ENCODE measurements at places on chromosomes 4 and X. TPM values are rescaled to one million over a fixed set of nuclear protein-coding genes. Genes with fewer than 3 reads are reported as not detected.

Gene ASMT
- total RNA-seq: not detected

DNA sequence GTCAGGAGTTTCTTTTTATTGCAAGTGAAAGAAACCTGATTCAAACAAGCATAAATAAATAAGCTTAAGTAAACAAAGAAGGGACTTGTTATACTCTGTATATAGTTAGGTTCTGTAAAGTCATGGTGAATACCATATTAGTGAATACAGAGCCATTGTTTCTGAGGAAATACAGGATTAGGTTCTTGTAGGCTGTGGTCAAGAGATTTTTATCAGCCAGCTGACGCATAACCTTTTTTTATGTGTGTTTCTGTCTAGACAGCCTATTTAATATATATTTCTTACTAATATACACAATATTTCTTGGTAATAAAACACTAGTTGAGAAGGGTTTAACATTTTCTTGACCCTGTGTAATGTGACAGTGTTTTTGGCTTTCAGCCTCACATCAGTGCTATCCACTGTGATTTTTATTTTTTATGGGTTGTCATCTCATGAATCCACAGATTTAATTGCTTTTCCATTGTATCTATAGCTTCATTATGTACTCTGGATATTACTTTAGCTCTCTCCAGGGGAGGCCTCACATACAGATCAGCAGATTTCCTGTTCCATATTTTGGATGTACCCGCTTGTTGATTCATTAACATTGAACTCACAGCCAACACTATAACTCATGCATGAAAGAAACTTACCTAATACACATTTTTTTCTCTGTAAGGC lies 8.0 kb downstream of the HERC3 start:
- DNase-seq: no peak

- no peak for DNase-seq
These were observed 23.3 kb downstream of the AMER1 start for GRCh38 chrX:64182208-64182607.

GRCh38 chr4:1446502-1447386 lies 40.5 kb upstream of the NKX1-1 start:
- no peak for DNase-seq

- DNase-seq: no peak
These were observed 429.1 kb upstream of the INTU start for GRCh38 chr4:127203562-127204200.

- DNase-seq: no peak
These were observed 69.8 kb downstream of the SHROOM3 start for GRCh38 chr4:76504613-76505465.

DNA sequence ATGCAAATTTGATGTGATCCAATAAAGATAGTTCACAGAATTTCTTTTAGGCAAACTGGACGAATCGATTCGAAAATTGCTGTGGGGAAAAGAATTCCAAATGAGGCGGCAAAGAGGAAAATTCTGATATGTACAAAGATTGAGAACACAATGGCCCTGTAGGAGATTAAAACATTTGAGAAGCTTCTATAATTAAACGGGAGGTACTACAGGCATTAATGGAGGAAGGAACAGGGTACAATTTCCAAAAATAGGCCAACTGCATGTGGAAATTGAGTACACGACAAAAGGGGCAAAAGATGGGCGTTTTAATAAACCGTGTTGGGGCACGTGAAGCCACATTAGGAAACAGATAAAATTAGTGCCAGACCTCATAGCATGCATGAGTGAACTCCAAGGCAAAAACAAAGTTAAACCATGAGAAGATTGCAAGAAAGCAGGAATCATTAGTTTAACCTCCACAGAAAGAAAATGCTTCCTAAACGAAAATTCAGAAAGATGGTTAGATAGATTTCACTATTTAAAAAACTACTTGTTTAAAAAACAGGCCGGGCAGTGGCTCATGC lies 68.4 kb downstream of the DHRSX start:
- DNase-seq: no peak

DNA sequence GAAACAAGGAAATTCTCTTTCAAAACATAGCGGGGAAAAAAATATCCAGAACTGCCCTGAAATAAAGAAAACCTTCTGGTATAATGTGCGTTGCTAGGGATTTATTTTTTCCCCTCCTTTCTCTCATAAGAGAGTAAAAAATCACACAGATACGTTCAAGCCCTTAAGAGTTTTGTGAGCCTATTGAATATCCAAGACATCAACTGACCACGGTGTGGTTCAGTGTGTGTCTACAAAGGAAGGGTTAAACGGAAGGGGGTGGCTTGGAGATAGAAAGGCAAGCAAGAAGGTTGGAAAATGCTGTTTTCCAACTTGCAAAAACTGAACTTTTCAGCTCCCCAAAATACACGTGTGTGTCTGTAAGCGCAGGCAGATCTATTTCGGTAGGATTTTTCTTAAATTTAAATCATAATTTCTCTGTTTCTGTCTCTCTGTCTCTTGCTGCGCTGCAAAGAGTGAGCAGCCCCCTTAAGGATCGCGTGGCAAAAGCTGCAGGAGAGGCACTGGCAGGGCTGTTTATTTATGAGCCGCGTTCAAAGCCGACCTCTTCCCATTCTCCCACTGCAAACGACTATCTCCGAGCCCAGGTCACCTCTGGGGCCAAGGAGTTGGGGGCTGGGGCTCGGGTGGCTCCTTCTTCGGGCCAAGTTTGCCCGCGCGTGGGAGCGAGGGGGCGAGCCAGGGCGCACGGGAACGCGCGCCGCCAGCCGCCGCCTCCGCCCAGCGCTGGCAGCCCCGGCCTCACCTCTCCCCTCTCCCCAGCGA lies 492 bp upstream of the SLIT2 start:
- DNase-seq: no peak

- DNase-seq: no peak
These were observed 20.8 kb downstream of the DCTD start for GRCh38 chr4:182896421-182896820.

GRCh38 chr4:18751083-18751482 lies 729.5 kb upstream of the LCORL start:
- DNase-seq: no peak

GRCh38 chr4:80268936-80269335 lies 2.5 kb downstream of the FGF5 start:
- no peak for DNase-seq

Measured in activated T-helper 2 cell treated with anti-CD3 and anti-CD28 coated beads, Interferon-gamma antibody, Interleukin-2, Interleukin-4, amounts not matched to agents 10 μg/mL and 5 μg/mL and 100 μg/mL, durations not matched to agents 14 hours and 24 hours and 36 hours (primary cell).